ENCODE measurements at places on chromosomes 11 and 22.
A peak's percentile ranks its signal among the peaks of the same experiment; 100 is the strongest.

GRCh38 chr11:111406091-111406490, 27.0 kb upstream of the POU2AF1 start:
- no peak overlapping the region for H3K27ac ChIP-seq
- peaks cover 5% of the 10 kb centered on the region for H3K4me1 ChIP-seq
- no peak overlapping the region for H3K4me3 ChIP-seq
- no peaks in the 10 kb centered on the region for H3K27me3 ChIP-seq
- no peak for DNase-seq

- no peaks in the 10 kb centered on the region for H3K36me3 ChIP-seq
- H3K4me1 ChIP-seq = no peaks in the 10 kb centered on the region
- H3K4me3 ChIP-seq = no peak overlapping the region
- no peak overlapping the region for H3K27ac ChIP-seq
- no peaks in the 10 kb centered on the region for H3K27me3 ChIP-seq
- DNase-seq = no peak
Measured at GRCh38 chr11:91081440-91082043, 858.7 kb upstream of the CHORDC1 start.

DNA sequence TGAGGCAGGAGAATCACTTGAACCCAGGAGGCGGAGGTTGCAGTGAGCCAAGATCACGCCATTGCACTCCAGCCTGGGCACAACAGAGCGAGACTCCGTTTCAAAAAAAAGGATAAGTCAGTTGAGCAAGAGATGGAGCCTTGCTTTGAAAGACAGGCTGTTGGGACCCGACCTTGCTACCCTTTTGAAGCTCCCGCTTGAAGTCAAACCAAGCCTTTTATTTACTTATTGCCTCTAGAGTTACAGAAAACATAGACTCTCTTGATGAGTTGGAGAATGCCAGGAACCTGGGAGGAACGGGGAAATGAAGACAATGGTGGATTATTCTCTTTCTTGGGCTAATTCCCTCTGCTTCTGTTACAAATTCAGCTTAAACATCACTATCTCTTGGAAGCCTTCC, 4.9 kb downstream of the SYN3 start:
- no peaks in the 10 kb centered on the region for H3K36me3 ChIP-seq
- no peak for DNase-seq
- peaks cover 58% of the 10 kb centered on the region for H3K27me3 ChIP-seq
- no peak overlapping the region for H3K4me3 ChIP-seq
- no peak overlapping the region for H3K27ac ChIP-seq

DNA sequence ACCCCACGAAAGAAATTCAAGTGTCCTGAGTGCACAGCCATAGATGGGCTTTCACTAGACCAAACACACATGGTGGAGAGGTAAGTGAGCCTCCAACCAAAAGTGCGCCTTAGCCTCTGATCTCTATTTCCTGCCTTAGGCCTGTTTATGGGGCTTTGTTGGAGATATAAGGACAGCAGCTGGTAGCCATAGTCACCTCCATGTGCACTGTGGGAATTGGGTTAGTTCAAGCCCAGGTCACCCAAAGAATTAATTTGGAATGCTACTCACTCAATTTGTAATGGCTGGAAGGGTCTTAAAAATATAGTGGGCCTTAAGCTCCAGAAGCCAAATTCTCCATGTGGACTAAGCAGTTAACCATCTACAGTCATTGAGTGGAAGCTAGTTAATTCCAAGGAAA, 73.6 kb downstream of the ALX4 start:
- H3K27ac ChIP-seq = no peak overlapping the region
- peaks cover 28% of the 10 kb centered on the region for H3K36me3 ChIP-seq
- DNase-seq = no peak

- DNase-seq = peak; percentile 93
- H3K27me3 ChIP-seq = peaks cover 6% of the 10 kb centered on the region
- H3K27ac ChIP-seq = peak overlapping the region; percentile 55
- no peaks in the 10 kb centered on the region for H3K36me3 ChIP-seq
- peak overlapping the region; percentile 72 for H3K4me3 ChIP-seq
- H3K4me1 ChIP-seq = peaks cover 28% of the 10 kb centered on the region
Measured at GRCh38 chr22:35350539-35351503, 30.1 kb upstream of the HMOX1 start.

DNA sequence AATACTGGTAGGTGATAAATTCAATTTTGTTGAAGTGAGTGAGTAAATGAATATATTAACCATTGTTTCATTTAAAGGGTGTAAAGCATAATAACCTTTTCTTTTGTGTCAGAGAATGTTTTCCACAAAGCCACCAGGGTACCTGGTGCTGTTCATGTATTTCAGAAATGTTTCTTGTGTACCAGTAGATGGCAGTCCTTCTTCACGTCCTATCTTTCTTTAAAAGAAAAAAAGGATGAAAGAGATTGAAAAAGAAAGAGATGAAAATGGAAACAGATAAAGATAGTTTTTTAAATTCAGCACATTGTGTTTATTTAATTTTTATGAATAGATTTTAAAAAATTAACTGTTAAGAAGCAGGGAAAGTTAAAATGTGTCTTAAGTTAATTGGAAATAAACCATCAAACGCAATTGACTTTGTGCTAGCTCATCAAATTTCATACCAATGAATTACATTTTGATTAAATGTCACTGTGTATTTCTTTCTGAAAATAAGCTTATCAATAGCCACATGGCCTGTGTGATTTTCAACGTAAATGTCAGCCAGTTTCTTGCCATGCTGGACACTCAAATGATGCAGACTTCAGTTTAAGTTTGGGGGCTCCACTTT, 65.5 kb upstream of the CHORDC1 start:
- DNase-seq = no peak
- no peaks in the 10 kb centered on the region for H3K4me1 ChIP-seq
- peaks cover 2% of the 10 kb centered on the region for H3K27me3 ChIP-seq
- H3K4me3 ChIP-seq = no peak overlapping the region
- H3K36me3 ChIP-seq = no peaks in the 10 kb centered on the region

- no peak overlapping the region for H3K27ac ChIP-seq
- no peak for DNase-seq
- H3K36me3 ChIP-seq = no peaks in the 10 kb centered on the region
- H3K27me3 ChIP-seq = peaks cover 7% of the 10 kb centered on the region
Measured at GRCh38 chr22:48807155-48807554, 1020.5 kb downstream of the BRD1 start.

DNA sequence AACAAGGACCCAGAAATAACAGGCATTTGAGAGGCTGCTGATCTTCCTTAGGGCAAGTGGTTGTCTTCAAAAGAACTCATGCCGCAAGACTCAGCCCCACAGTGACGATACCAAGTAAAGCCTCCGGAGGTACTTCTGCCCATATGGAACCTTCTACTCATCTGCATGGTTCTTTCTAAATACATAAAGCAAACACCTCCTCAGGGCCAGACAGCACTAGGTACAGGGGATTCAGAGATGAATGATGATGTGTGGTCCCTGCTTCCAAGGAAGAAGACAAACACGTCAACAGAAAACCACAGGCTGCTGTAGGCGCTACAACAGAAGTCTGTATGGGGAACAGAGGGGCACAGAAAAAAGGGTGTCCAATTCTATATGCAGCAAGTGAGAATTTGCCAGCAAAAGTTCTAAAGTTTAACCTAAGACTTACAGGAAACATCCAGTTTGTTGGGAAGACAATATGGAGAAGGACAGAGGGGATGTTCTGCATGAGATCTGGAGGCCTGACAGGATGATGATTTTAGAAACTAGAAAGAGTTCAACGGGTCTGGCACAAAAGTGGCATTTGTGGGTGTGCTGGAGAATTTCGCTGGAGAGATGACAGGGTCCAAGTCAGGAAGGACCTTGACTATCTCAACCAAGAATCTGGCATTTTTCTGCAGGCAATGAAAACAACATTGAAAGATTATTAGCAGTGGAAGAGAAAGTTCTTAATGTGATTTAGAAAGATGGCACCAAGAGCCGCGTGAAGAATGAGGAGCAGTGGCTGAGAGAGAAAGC, 23.7 kb downstream of the JAML start:
- no peak overlapping the region for H3K4me3 ChIP-seq
- no peaks in the 10 kb centered on the region for H3K27me3 ChIP-seq
- peaks cover 14% of the 10 kb centered on the region for H3K4me1 ChIP-seq
- peak; percentile 72 for DNase-seq
- H3K36me3 ChIP-seq = peaks cover 31% of the 10 kb centered on the region
- no peak overlapping the region for H3K27ac ChIP-seq

- no peak overlapping the region for H3K4me3 ChIP-seq
- no peak for DNase-seq
- no peaks in the 10 kb centered on the region for H3K36me3 ChIP-seq
- no peaks in the 10 kb centered on the region for H3K27me3 ChIP-seq
Measured at GRCh38 chr11:102469196-102469821, 16.7 kb upstream of the TMEM123 start.

- H3K27ac ChIP-seq = no peak overlapping the region
- H3K4me1 ChIP-seq = no peaks in the 10 kb centered on the region
- H3K4me3 ChIP-seq = no peak overlapping the region
- H3K36me3 ChIP-seq = no peaks in the 10 kb centered on the region
Measured at GRCh38 chr11:113019711-113020110, 58.5 kb downstream of the NCAM1 start.

- no peaks in the 10 kb centered on the region for H3K36me3 ChIP-seq
- no peak overlapping the region for H3K4me3 ChIP-seq
- H3K27ac ChIP-seq = no peak overlapping the region
- no peak for DNase-seq
- H3K4me1 ChIP-seq = no peaks in the 10 kb centered on the region
Measured at GRCh38 chr11:90512846-90513245, 290.0 kb upstream of the CHORDC1 start.

GRCh38 chr11:102120437-102120973, 10.3 kb downstream of the YAP1 start:
- H3K36me3 ChIP-seq = no peaks in the 10 kb centered on the region
- no peaks in the 10 kb centered on the region for H3K4me1 ChIP-seq
- peaks cover 14% of the 10 kb centered on the region for H3K27me3 ChIP-seq
- no peak overlapping the region for H3K27ac ChIP-seq

DNA sequence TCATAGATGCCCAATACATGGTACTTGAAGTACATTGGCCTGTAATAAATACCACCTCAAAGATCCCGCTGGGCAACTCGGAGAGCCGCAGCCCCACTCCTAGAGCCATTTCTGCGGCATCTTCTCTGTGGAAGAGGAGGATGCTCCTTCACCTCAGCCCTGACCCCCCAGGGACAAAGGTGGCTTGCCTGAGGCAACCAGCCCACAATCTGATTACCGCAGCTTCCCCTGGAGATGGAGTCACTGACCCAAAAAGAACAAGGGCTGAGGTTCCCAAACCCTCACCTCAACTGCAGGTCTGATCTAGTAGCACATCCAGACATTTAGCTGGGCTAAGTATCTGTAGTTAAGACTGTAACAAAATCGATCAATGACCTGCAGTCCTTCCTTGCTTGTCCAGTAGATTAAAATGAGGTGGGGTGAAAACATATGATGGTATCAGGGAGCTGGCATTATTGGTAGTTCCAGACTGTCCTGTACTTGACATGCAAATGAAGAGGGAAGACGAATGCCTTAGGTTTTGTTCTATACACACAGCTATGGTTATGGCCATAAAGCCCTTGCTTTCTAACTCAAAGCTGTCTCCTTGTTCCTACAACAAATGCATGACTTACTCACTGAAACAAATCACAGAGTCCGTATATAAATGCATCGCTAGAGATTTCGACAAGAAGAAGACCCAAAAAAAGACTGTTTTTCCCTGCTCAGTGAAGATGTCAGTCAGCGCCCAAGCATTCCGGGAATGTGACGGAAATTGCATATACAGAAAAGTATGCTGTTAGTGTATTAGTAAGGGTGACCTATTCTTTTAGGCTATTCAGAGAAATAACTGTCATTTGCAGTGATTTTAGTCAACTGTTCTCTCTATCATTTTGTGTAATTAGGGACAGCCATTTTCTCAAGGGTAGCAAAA, 33.7 kb downstream of the C11orf71 start:
- H3K27me3 ChIP-seq = peaks cover 15% of the 10 kb centered on the region
- DNase-seq = no peak
- H3K4me3 ChIP-seq = no peak overlapping the region

GRCh38 chr11:115170133-115170815, 333.9 kb downstream of the CADM1 start:
- DNase-seq = peak; percentile 39
- H3K4me3 ChIP-seq = no peak overlapping the region
- H3K27ac ChIP-seq = no peak overlapping the region
- no peaks in the 10 kb centered on the region for H3K4me1 ChIP-seq
- H3K27me3 ChIP-seq = peaks cover 12% of the 10 kb centered on the region

DNA sequence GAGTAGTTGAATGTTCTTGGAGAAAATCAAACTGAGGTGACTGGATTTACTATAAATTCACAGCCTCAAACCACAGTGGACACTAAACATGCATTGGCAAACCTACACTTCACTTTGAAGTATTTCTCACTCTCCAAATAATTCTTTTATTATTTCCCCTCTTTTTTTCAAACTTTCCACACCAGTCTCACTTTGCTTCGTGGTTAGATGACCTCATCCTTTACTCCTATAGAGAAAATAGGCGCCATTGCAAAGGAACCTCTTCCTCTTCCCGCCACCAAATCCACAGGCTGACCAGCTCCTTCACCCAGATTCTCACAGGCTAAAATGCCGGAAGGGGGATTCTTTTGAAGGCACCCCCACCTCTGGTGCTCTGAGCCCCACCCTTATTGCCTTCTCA, 33.4 kb downstream of the HTR3A start:
- H3K4me3 ChIP-seq = no peak overlapping the region
- H3K4me1 ChIP-seq = no peaks in the 10 kb centered on the region
- no peak for DNase-seq
- H3K27me3 ChIP-seq = peaks cover 7% of the 10 kb centered on the region

DNA sequence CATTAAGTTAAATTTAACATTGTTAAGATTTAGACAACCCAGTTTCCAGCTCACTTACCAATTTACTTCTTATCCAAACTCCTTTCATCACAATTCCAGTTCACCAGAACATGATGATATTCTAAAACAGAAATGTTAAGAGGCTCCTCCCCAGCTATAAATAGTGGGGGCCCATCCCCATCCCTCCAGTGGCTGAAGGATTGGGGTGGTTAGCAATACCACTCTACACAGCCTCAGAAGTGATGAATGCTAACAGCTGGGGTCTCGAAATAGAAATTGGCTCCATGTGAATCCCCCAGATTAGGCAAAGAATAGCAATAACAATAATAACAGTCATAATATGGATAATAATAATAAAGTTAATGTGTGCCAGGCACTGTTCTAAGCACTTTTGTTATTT, 97.9 kb upstream of the NCAM1 start:
- no peak for DNase-seq
- no peak overlapping the region for H3K4me3 ChIP-seq
- H3K27me3 ChIP-seq = peaks cover 5% of the 10 kb centered on the region

DNA sequence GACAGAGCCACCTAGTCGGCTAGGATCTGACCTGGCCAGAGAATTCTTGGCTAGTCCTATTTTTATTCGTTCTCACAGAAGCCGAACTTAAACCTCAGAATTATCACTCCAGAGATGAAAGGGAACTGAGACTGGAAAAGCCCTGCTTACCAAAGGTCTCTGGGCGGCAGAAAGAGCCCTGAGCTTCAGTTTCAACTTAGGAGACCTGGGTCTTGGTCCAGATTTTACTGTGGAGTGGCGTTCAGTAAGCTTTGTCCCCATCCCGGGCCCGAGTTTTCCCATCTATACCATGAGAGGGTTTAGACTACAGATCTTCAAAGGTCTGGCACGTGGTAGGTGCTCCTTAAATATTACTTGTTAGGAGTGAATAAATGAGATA, 516 bp downstream of the NEU3 start:
- peaks cover 33% of the 10 kb centered on the region for H3K4me1 ChIP-seq
- H3K27ac ChIP-seq = peak overlapping the region; percentile 77
- peaks cover 4% of the 10 kb centered on the region for H3K36me3 ChIP-seq

- no peaks in the 10 kb centered on the region for H3K36me3 ChIP-seq
- no peaks in the 10 kb centered on the region for H3K27me3 ChIP-seq
- no peak overlapping the region for H3K4me3 ChIP-seq
- H3K4me1 ChIP-seq = peaks cover 8% of the 10 kb centered on the region
Measured at GRCh38 chr11:128026596-128026995, 560.8 kb downstream of the ETS1 start.

- no peak overlapping the region for H3K27ac ChIP-seq
- peak overlapping the region; percentile 28 for H3K4me3 ChIP-seq
- peak; percentile 39 for DNase-seq
- H3K36me3 ChIP-seq = no peaks in the 10 kb centered on the region
Measured at GRCh38 chr22:29073618-29074275, 912 bp downstream of the KREMEN1 start.
